Cardiac muscle cell (in vitro differentiated cells and primary cell): ENCODE measurements at places on chromosomes 4 and X. TPM values are rescaled to one million over a fixed set of nuclear protein-coding genes. Genes with fewer than 3 reads are reported as not detected.

GPR50 gene
- total RNA-seq: 0.35 TPM in 1 of 2 replicates, not detected in the other

SPINK2 gene
- total RNA-seq: not detected in 2 replicates

SSX4B gene
- not detected in 2 replicates for total RNA-seq

ARMCX4 gene
- total RNA-seq: 6.9 and 16.7 TPM in 2 replicates

MAGEC1 gene
- not detected in 2 replicates for total RNA-seq

SOWAHD gene
- total RNA-seq: 0.95 and 1.3 TPM in 2 replicates

AIFM1 gene
- total RNA-seq: 53.6 and 69.0 TPM in 2 replicates

ENPEP gene
- total RNA-seq: 2.7 and 5.5 TPM in 2 replicates

EDA gene
- 2.1 and 2.7 TPM in 2 replicates for total RNA-seq

RHOH gene
- not detected in 2 replicates for total RNA-seq

KDR gene
- total RNA-seq: 67.8 and 102 TPM in 2 replicates

MAGEA10 gene
- not detected in 2 replicates for total RNA-seq

SSX4 gene
- total RNA-seq: not detected in 2 replicates

MAGEA3 gene
- not detected in 2 replicates for total RNA-seq

CLDN22 gene
- not detected in 2 replicates for total RNA-seq

ERCC6L gene
- total RNA-seq: 0.81 and 2.9 TPM in 2 replicates

FAM149A gene
- 9.1 and 9.8 TPM in 2 replicates for total RNA-seq

FDCSP gene
- not detected in 2 replicates for total RNA-seq

ITGB1BP2 gene
- total RNA-seq: 99.7 and 158 TPM in 2 replicates

GPR78 gene
- total RNA-seq: 0.63 TPM in 1 of 2 replicates, not detected in the other

ETDA gene
- total RNA-seq: not detected in 2 replicates

DCLK2 gene
- 4.8 and 5.7 TPM in 2 replicates for total RNA-seq

MFAP3L gene
- total RNA-seq: 2.8 and 13.2 TPM in 2 replicates

PAK3 gene
- 2.1 and 3.3 TPM in 2 replicates for total RNA-seq

NXF2B gene
- not detected in 2 replicates for total RNA-seq

TCEAL5 gene
- total RNA-seq: 0.15 and 0.78 TPM in 2 replicates

PRSS12 gene
- 0.42 and 0.48 TPM in 2 replicates for total RNA-seq

TLR6 gene
- total RNA-seq: 0.11 and 0.12 TPM in 2 replicates
